Bone marrow (tissue), 2 donors: ENCODE measurements at places on chromosomes 5 and 9.

DNA sequence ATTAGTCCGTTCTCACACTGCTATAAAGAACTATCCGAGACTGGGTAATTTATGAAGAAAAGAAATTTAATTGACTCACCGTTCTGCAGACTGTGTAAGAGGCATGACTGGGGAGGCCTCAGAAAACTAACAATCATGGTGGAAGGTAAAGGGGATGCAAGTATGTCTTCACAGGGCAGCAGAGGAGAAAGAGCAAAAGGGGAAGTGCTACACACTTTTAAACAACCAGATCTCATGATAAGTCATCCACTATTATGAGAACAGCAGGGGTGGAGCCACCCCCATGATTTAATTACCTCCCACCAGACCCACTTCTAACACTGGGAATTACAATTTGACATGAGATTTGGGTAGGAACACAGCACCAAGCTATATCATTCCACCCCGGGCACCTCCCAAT is 26.6 kb downstream of the FST start:
- no peak for DNase-seq

DNA sequence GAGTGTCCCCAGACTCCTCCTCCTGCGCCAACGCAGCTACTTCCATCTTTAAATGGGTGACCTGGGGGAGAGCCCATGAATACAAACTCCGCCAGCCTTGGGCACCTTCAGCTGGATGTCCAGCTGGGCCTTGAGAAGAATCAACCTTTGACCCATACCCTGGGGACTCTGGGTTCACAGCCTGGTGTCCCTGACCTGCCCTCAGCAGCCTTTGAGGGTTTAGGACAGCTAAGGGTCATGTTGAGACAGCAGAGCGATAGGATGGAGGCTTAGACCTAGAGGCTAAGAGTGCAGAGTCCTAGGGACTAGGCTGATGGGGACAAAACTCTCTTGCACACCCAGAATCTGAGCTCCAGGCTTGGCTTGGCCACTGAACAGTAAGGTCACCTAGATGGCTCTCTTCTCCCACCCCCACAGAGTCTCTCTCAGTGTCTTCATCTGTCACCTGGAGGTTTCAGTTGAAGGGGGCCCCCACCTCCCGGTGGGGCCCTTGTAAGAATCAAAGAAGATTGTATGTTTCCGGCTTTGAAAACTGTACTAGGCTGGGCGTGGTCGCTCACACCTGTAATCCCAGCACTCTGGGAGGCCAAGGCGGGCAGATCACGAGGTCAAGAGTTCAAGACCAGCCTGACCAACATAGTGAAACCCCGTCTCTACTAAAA is 6.7 kb upstream of the AQP3 start:
- DNase-seq = no peak

GRCh38 chr5:166994226-166994625 is 1297.2 kb upstream of the WWC1 start:
- no peak for DNase-seq

DNA sequence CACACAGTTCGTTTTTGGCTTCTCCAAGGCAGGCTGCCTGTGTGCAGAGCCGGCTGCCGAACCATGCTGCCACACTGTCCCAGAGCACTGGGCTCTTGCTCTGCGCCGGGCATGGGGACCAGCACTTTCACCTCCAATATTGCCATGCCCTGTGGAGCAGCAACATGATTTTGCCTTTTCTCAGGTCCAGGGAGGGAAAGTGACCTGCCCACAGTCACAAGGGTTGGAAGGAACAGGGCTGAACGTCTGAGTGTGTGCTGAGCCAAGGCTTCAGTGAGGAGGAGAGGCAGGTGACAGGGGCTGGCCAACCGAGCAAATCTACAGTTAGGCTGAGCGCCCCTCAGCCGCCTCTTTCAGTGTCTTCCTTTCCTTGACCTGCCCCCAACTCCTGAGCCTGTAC is 34.0 kb upstream of the SYNPO start:
- no peak for DNase-seq

DNA sequence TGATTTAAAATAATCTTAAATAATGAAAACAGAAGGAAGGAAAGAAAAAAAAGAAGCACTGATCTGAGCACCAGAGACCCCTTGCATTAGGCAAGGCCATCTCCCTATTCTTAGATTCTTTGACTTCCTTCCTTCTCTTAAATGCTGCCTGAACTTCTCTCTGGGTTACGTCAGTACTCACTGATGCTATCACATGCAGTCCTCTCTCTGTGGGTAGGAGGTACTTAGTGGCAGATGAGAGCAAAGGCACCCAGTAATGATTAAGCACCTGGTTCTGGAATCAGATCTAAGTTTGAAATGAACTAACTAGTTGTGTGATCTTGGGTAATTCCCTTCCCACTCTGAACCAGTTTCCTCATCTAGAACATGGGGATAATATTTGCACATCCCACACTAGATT is 110.3 kb upstream of the TBC1D2 start:
- no peak for DNase-seq

GRCh38 chr5:82164977-82165713 is 113.0 kb downstream of the RPS23 start:
- DNase-seq = no peak
